ENCODE measurements at places on chromosomes 7 and 10.

- no peak for DNase-seq
These were observed 79.0 kb upstream of the EMX2 start for GRCh38 chr10:117463545-117463920.

DNA sequence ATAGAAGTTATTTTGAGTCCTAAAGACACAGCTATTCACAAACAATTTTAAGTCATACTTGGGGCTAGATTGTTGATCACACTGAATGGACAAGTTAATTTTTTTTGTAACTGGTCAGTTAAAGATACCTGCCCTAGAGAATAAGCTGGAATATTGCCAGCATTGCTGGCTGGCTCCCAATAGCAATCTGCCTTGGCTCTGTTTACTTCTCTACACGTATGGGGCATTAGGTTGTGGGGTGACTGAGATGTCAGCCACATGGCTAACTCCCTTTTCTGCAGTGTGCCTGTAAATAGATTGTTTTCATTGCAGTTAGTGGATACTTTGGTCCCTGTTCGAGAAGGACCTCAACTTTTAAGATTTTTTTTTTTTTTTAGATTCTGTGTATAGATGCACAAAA, 128.2 kb downstream of the SEMA3E start:
- DNase-seq, result no peak

DNA sequence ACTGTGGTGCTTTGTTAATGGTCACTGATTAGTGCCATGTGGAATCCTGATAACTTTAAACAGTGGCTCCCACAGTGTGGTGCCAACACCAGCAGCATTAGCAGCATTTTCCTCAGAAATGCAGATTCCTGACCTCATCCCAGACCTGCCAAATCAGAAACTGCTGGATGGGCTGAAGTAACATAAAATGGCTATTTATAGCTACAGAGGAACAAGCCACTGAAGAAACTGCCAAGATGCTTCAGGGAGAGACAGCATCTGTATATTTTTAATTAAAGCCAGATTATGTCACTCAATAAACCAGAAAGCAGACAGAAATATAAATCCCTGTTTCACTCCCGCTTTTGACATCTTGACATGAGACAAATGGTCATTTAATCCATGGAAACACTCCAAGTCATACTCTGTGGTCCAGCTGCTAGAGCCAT, 178.5 kb downstream of the AMPH start:
- no peak for DNase-seq

GRCh38 chr10:86611386-86611785, 43.0 kb upstream of the OPN4 start:
- DNase-seq, result no peak

DNA sequence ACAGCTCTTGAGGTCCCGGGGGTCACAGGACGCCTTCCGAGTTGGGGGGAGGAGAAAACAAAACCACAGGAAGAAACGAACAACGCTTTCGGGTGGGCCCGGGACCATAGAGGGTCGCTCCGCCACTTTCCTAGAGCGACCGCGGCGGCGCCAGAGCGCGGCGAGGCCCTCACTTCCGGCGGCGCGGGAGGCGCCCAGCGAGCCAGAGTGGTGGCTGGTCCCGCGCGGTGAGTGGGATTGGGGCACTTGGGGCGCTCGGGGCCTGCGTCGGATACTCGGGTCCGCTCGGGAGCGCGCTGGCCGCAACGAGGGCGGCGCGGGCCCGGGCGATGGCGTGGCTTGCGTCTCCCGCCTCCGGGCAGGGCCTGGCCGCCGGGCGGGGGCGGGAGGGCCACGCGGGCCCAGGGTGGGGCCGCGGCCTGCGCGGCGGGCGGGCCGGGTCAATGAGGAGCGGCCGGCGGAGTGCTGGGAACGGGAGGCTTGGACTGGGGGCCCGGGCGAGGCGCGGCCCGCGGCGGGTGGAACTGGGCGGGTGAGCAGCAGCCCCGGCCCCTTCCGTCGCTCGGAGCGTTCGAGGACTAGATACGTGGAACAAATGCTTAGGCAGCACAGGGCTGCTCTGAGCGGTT, at the start of gene ZNF22:
Gene ZNF22 (plus strand): TSS at position 172 of the 629 bp plus-strand sequence. CDS start 2,446 bp downstream, outside the sequence.
- DNase-seq, result no peak

GRCh38 chr10:107611115-107611514, 446.6 kb upstream of the SORCS1 start:
- DNase-seq, result no peak

DNA sequence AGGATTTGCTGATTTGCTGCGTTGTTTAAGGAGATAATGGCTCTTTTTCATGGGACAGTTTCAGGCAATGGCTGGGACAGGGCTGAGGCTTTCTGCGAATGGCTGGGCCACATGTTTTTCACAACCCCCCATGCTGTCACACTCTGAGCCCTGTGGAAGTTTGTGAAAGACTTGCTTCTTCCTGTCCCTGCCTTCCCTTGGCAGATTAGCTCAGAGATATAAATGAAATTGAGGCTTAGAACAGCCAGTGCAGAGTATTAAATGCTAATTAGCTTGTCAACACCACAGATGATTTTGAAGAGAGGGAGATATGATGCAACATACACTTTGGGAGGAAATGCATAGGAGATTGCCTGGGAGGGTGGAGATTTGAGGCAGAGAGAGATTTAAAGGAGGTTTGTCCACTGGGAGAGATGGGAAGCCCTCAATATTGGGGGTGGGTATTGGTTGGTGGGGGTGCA, 232.0 kb downstream of the SH2D4B start:
- DNase-seq, result no peak

GRCh38 chr7:128941323-128941890, 3.7 kb downstream of the IRF5 start:
- DNase-seq, result no peak

DNA sequence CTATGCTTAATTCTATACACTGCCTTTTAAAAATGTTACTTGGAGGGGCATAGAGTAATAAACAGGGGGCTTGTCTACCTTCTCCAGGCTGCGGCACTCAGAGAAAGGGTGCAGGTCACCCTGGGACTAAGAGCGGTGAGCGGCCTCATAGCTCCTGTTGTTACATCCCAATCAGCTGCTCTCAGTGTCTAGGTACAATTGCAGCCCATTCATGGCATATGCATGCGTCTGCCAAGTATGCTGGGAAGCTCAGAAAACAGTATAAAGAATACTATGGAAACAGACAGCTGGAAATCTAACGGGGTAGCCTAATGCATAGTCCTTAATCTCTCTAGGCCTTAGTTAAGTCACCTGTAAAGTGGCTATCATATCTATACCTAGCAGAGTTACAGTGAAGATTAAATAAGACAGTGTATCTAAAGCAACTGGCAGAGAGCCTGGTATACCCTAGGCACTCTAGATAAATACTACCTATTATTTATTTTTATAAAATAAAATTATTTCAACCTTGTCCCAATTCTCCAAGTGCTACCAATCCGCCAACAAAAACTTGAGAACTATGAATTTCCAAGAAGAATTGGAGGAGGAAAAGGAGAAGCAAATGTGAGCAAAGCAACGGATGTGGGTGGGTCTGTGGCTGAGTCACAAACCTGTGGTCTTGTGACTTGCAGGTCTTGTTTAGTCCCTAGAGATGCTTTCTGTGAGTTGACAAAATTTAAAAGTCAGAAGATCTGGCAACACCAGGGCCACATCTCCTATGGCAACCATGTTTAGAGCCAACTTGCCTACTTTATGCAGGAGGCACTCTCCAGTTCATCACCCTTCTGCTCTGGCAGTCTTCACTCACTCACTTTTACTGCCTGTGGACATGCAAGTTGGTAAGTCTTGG, 183.0 kb downstream of the RAPGEF5 start:
- DNase-seq, result no peak
